ENCODE measurements at places on chromosomes 13 and 19.

- DNase-seq: peak; percentile 38
Observed at GRCh38 chr19:12872941-12873890, 8.0 kb downstream of the DNASE2 start.

GRCh38 chr19:5683177-5683886 is 2.5 kb downstream of the HSD11B1L start:
- no peak for DNase-seq

DNA sequence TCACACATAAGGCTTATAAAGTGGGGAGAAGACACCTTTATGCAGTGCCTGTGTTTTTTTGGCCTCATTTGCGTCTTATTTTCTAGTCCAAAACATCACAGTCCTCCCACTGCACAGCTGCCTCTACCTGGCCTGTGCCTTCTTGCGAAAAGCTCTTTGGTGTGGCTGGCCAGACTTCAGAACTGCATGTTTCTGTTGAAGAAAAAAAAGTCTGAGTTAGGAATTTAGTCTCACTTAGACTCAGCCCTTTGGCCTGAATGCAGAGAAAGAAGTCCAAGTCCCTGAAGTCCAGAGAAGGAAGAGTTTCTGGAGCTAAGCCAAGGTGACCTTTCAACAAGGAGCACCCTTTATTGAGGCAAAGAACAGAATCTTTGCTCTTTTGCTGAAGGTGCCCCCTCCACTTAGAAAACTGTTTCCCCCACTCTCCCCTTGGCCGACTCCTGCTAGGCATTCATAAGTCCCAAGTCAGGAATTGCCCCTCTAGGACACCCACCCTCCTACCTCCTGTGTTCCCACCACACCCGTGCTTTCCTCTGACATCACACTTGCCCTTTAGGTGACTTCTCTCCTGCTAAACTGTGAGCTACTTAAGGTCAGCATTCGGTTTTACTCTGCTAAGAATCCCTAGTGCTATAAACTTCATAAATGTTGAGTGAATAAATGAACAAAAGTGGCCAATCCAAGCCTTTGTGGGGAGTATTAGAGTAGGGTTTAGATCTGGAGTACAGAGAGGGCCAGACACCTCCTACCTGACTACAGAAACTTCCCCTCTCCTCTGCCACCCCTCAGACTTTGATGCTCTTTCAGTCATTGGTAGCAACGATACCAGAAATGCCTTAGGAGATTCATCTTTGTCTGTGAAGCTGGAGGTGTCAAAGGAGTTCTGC is 226.8 kb downstream of the LACC1 start:
- no peak for DNase-seq

DNA sequence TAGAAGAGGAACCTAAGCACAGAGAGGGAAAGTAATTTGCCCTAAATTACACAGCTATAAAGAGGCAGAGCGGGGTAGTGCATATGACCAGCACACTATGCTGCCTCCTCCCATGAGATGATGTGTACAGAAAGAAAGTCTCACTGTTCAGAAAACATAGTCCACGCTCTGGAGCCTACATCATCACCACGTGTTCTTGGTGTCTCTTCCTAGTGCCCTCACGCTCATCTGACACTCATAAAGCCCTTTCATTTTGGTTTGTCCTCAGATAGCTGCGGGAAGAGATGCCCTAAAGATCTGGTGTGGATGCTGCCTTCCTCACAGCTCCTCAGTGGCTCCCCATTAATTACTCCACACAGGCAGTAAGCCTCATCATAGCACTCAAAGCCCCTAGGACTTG is 27.4 kb upstream of the SIAH3 start:
- DNase-seq: no peak

GRCh38 chr19:50000841-50001557 is 24.2 kb downstream of the VRK3 start:
- no peak for DNase-seq

DNA sequence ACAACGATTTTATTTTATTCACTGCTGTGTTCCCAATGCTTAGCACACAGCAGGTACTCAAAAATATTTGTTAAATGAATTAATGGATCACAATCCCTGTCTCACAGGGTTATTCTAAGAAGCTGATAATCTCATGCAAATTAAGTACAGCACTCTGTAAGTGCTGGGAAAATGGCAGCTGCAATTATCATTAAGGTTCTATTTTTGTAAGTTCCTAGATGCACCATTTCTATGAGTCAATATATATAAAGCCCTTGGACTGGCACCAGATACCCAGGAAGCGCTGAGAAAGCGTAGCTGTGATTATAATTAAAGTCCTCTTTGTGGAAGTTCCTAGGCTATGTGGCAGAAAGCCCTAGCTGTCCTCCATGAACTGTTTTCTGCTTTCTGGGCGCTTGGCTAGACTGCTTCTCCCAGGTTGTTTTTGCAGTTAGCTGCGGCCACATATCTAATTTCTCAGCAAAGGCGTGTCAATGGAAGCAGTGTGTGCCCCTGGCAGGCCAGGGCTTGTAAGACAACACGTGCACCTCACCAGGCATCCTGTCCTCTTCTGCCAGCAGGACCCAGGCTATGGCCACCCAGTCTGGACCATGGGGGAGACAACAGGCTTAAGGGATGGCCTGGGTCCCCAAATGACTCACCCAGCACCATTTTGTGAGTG is 5.2 kb upstream of the SRRM5 start:
- DNase-seq: no peak

DNA sequence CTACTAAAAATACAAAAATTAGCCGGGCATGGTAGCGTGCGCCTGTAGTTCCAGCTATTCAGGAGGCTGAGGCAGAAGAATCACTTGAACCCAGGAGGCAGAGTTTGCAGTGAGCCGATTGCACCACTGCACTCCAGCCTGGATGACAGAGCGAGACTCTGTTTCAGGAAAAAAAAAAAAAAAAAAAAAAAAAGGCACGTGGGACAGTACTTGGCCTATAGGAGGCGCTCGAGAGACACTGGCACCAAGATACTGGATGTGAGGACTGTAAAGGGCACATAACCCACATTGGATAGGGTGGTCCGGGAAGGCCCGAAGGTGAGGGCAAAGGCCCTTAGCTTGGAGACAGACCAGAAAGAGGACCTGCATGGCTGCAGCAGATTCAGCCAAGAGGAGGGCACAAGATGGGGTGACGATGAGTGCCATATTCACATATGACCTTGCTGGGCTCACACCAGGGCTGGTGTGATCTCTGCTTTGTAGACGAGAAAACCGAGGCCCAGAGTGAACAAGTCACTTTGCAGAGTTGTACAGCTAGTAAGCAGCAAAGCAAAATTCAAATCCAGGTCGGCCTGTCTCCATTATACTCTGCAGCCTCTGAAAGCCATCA is 89.4 kb downstream of the DPF1 start:
- no peak for DNase-seq

GRCh38 chr13:30312904-30313303 is 5.6 kb upstream of the KATNAL1 start:
- no peak for DNase-seq

GRCh38 chr19:3073931-3074595 is 11.8 kb upstream of the TLE5 start:
- DNase-seq: no peak

- DNase-seq: no peak
Observed at GRCh38 chr19:8116437-8117293, 32.7 kb downstream of the FBN3 start.

- DNase-seq: no peak
Observed at GRCh38 chr13:113564331-113565023, 20.1 kb upstream of the TFDP1 start.

- DNase-seq: no peak
Observed at GRCh38 chr13:70894258-70894657, 786.0 kb upstream of the KLHL1 start.

- DNase-seq: no peak
Observed at GRCh38 chr19:35862528-35862927, 5.8 kb downstream of the KIRREL2 start.

- no peak for DNase-seq
Observed at GRCh38 chr13:114065926-114066774, 66.3 kb downstream of the RASA3 start.

- no peak for DNase-seq
Observed at GRCh38 chr19:29365836-29366417, 153.0 kb upstream of the UQCRFS1 start.

DNA sequence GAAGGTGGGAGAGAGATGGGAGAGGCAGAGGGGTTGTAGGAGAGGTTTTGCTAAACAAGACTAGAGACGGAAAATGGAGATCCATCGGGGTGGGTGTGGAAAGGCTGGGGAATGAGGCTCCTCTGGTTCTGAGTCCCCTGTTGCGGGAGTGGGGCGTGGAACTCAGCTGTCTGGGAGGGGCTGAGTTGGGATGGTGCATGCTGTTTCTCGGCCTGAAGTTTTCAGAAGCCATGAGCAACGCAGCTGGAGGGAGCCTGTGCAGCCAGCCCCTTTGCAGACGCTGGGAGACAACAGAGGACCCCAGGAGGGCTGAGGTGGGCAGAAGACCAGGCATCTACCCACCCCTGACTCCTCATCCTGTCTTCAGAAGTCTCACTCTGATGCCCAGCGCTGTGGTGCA is 7.4 kb upstream of the GIPR start:
- DNase-seq: no peak

- no peak for DNase-seq
Observed at GRCh38 chr13:95722241-95722640, 45.3 kb downstream of the DNAJC3 start.

GRCh38 chr13:43360171-43360570 is 336.8 kb downstream of the DNAJC15 start:
- no peak for DNase-seq

DNA sequence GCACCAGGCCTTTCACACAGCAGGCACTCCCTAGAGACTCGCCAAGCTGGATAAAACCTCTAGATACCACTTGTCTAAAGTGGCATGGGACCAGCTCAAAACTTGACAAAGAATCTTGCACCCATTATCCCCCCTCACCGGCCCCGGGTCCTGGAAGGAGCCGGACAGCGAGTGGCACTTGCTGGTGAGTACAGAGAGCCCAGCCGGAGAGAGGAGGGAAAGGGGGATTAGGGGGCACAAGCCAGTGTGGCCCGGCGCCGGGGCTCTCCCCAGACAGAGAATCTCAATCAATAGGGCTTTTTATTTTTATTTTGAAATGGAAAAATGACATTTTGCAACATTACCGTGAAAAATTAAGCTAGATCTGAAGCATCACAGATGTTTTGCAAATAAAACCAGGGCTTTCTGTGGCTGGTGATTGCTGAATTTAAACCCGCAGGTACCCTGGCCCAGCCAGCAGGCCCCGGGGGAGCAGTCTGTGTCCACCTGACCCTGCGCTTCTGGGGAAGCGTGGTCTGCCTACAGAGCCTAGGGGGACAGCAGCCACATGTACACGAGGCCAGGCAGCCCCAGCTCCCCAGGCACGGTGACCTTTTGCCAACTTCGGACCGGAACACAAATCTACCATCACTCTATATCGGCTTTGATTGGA is 10.0 kb upstream of the VSTM2B start:
- no peak for DNase-seq

DNA sequence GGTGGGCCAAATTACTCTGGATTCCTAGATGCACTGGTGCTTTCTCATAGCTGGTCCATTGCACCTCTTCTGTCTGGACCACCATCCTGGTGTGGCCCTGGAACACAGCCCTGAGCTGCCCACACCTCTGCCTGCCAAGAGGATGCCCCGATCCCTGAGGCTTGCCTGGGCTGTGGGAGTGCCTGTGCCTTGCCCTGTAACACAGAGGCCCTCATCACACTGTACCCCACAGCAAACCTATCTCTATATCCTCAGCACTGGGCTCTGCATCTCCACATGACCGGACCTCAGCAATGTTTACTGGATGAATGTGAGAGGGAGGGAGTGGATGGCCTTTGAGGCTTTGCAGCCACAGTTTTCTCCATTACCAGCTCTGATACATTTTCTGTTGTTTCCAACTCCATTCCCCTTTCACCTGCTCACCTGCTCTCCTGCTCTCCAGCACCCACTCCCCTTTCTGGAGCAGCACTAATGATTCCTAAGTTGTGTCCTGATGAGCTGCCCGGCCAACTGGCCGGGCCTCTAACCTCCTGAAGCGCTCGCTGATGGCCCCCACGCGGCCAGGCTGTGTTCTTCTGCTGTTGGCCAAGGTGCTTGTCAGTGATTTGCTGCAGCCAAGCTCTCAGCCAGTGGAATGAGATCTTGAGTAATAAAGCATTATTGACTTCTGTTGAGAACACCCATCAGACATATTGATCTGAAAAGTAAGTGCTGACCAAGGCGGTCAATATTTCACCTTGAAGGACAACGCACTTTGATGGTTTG is 232.6 kb downstream of the TEX29 start:
- DNase-seq: no peak

- no peak for DNase-seq
Observed at GRCh38 chr13:79681069-79681468, 200.1 kb downstream of the NDFIP2 start.

DNA sequence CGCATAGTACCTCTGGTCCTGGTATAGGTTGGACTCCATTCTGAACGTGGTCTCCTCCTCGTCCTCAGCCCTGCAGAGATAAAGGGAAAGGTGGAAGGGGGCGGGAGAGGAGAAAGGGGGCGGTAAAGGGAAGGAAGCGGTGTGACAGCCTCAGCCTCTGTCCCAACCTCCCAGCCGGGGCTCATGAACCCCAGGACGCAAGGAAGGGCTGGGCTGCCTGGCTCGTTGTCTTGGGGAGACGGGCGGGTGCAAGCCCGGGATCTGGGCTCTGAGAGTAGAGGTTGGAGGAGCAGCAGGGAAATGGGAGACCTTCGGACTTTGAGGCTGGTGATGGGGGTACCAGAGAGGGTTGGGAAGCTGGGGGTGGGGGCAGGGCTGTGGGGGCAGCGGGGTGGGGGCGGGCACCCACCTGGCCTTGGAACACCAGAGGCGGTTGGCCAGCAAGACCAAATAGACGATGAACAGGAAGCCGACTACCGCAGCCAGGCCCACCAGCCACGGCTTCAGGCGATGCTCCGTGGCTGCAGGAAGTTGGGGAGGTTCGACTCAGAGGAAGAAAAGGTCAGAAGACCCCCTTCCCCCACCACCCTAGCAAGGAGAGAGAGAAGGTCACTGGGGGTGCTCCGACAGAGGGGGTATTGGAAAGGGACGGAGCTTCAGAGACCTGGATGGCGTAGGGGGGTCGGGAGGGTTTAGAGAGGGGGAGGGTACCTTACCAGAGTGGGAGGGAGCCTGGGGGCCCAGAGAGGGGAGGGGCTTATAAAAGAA is 1.7 kb downstream of the SMIM24 start:
- no peak for DNase-seq

GRCh38 chr19:40388481-40388880 is 1.5 kb downstream of the HIPK4 start:
- DNase-seq: no peak

- no peak for DNase-seq
Observed at GRCh38 chr13:91174886-91175501, 172.5 kb upstream of the MIR17HG start.

- DNase-seq: no peak
Observed at GRCh38 chr13:42875475-42876269, 94.3 kb downstream of the FAM216B start.
